Smooth muscle cell of trachea (primary cell): ENCODE measurements at places on chromosomes 12 and 14. TPM values are rescaled to one million over a fixed set of nuclear protein-coding genes. Genes with fewer than 3 reads are reported as not detected.

The RITA1 gene
- total RNA-seq = 20.3 and 21.5 TPM in 2 replicates

The FBLN5 gene
- 49.5 and 52.9 TPM in 2 replicates for total RNA-seq

The SIX6 gene
- not detected in 2 replicates for total RNA-seq

The MFAP5 gene
- total RNA-seq = 12.5 and 14.9 TPM in 2 replicates
